GM12864 (cell line): ENCODE measurements at places on chromosomes 6 and 20.

GRCh38 chr20:56443654-56444540, 24.5 kb upstream of the RTF2 start:
- no peak for DNase-seq

GRCh38 chr6:82786248-82786647, 279.4 kb downstream of the UBE3D start:
- DNase-seq, result no peak

DNA sequence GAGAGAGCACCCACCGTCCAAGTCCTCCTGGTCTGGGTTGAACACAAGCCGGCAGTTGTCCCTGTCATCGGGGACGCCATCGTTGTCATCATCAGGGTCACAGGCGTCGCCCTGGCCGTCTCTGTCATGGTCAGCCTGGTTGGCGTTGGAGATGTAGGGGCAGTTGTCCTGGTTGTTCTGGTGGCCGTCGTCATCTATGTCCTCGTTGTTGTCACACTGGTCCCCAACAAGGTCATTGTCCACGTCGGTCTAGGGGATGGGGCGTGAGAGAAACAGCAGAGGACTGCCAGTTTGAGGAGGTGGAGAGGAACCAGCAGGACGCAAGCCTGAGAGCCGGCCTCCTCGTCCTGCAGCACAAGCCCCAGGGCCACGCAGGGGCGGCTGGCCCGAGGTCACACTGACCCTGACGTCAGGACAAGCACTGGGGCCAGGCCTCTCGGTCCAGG, 28.5 kb downstream of the THBS2 start:
- DNase-seq, result no peak

DNA sequence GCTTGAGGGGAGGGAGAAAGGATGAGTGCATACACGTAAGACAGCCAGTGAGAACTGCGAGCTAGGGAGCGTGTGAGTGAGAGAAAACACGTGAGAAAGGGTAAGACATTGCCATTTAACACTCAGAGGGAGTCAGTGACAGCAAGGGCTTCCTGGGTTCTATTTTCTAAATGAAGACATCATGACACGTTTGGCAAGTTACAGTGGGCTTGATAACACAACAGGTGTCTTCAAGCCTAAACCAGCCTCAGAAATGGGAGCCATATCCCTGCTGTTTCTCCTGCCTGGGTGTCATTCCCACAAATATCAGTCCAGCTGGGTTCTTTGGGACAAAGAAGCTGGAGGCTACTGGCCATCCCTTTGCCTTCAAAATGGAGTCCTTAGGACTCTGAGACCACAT, 16.9 kb upstream of the MOCS1 start:
- DNase-seq, result no peak

- DNase-seq, result no peak
These were observed 137.5 kb downstream of the BTBD3 start for GRCh38 chr20:12055161-12055560.

DNA sequence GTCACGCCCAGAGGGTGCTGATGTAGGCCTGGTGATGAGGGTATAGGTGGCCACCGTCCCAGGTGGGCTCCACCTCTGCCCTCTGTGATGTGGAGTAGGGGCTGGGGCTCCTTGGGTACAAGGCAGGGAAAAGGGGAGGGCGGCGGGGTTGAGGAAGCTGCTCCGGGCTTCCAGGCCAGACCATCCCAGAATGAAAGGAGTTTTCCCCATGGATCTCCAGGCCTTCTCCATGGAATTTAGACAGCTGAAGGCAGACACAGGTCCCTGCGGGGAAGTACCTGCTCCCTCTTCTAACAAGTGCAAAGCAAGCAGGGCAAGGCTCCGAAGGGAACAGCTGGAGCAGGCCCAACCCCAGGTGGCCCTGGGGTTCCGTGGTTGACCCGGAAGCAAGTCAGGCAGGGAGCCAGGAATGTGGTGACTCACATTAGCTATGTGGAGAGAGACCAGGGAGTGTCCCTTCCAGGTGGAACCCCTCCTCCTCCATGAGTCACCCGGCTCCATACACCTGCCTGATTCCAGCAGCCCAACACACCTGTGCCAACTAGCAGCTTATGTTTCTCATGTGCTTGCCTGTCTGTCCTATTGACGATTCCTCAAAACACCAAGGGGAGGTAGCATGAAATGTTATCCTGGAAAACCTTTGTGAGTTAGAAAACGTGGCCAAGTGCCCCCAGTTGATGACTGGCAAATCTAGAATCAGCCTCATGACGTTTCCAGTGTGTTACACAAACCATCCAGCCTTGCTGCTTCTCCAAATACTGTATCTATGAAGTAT, 59.7 kb upstream of the SNX9 start:
- no peak for DNase-seq

GRCh38 chr20:35145141-35145564, 2.0 kb downstream of the EDEM2 start:
- DNase-seq, result no peak

DNA sequence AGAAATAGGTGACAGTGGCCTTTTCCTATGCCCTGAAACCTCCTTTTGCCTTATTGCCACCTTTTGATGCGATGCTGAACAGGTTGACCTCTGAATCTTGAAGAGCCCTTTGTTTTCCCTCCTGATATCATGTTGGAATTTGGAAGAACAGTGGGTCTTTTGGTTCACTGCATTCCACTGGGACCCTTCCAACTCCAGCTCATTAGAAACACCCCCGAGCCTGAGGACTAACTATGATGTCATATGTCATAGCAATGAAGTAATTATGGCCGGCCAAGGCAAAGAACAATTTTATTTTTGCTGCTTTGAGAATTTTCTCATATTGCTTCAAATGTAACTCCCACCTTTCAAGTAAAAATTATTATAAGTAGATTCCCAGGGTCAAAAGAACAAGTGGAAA, 353.4 kb upstream of the JAG1 start:
- no peak for DNase-seq

DNA sequence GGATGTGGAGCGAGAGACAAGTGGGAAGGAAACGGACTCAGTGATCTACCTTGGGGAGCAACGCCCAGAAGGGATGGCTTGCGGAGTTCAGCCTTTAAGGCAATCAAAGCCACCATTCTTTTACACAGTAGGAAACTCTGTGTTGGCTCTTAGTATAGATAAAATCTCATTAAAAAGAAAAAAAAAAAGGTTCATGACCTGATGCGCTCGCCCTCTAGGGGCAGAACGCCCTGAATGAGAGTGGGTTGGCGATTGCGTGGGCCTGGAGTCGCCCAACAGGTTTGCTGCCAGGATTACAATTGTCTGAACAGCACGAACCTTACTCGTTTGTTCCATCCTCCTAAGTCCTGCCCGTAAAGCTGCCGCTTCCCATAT, 1.2 kb downstream of the TPD52L1 start:
- DNase-seq, result no peak

DNA sequence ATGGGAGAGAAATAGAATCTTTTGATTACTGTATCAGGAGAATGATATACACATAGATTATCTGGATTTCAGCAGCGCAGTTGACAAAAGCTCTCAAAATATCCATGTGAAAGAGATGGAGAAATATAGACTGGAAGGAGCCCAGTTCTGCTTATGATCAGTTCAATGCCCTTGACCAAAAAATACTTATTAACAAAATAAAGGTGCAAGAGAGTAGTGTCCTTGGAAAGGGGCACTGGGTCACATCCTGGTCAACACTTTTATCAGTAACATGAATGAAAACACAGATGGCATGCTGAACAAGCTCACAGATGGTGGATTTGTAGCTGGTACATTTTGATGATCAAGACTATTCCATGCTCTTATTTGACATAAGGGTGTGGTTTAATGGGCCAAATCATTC, 63.9 kb upstream of the PLEKHG1 start:
- DNase-seq, result no peak

- no peak for DNase-seq
These were observed 15.4 kb downstream of the FOXC1 start for GRCh38 chr6:1624851-1625781.

GRCh38 chr20:1370548-1371110, 22.2 kb downstream of the FKBP1A start:
- DNase-seq, result no peak

- no peak for DNase-seq
These were observed 168.7 kb upstream of the RSPO3 start for GRCh38 chr6:126949786-126950185.

GRCh38 chr20:61694682-61695081, 371.0 kb downstream of the TAF4 start:
- no peak for DNase-seq

DNA sequence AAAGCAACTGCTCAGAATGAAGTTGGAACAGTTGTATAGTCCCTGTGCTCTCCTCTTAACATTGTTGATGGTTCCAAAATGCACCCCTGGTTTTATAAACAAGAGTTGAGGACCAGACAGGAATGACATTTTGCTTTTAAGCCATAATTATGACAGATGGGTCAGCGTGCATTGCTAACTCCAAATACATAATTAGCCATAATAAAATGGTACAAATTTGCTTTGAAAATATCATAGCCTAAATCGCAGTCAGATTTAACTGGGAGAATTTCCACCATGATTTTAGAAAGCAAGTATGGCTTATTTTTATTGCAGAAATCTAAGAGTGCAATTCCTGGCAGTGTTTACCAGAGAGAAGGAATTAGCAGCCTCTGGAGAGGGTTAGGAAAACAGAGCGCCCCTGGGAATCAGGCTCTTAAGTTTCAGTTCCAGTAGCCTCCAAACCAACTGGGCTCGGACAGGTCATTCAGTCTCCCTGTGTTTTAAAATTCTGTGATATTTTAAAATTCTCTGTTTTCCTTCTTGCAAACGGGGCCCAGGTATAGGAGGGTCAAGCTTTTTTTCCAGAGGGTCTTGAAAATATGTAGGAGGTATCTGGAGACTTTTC, 302.3 kb downstream of the TBC1D7 start:
- DNase-seq, result no peak

- DNase-seq, result no peak
These were observed 87.8 kb upstream of the EZR start for GRCh38 chr6:158906926-158907325.

DNA sequence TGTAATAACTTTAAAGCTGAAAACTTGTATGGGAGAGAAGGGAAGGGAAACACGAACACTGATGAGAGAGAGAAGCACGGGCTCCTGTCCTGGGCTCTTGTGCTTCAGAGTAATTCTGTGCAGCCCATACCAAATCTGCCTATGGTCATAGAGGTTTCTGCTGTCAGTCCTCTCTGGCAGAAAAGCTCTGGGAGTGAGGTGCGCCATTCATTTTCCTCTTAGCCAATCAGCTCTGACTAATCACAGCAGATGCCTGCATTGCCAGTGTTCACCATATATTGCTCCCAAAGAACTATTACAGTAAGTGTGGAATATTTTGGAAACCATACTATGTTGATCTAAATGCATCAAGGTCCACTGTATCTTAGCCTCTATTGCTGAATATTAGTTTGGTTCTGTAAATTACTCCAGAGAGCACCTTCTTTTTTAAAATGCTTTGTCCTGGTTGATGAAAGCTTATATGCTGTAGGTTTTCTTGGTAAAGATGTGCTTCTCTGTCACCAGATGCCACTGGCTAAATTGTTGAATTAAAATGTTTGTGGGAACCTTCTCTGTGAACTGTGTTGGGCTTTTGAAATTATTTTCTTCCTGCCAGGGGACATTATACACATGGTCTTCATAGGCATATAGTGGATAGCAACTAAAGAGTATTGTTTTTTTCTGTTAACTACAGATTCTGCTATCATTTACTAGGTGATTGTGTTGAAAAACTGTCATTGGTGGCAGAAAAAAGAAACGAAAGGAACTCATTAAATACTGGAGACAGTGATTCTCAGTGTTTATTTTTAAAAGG, 38.3 kb downstream of the DCBLD1 start:
- DNase-seq, result no peak

DNA sequence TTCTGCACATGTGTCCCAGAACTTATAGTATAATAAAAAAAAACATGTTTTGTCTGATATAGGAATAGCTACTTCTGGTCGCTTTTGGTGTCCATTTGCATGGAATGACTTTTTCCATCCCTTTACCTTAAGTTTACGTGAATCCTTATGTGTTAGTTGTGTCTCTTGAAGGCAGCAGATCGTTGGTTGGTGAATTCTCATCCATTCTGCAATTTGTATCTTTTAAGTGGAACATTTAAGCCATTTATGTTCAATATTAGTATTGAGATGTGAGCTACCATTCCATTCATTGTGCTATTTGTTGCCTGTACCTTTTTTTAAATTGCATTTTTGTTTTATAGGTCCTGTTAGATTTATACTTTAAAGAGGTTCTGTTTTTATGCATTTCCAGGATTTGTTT, 55.1 kb upstream of the PHIP start:
- no peak for DNase-seq
